T-cell (primary cell): ENCODE measurements at places on chromosomes 5 and 9. TPM values are rescaled to one million over a fixed set of nuclear protein-coding genes. Genes with fewer than 3 reads are reported as not detected.

DNA sequence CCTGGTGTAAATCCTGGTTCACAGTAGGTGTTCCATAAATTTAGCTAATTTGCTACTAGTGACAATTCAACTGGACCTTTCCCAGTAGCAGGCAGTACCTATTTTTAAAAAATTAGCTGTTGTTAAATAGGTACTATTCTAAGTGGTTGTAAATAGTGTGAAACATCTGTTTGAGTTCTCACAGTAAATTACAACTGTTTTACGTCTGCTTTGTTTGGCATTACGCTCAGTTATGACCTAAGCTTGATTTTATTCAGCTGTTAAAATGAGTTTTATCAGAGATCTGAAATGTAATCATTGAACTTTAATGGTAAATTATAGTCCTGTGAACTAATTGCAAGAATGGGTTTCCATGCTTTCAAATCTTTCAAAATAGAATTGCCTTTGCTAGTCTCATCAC lies 93.9 kb downstream of the GPBP1 start:
- no peak for DNase-seq

The PCA3 gene
- total RNA-seq, result not detected

DNA sequence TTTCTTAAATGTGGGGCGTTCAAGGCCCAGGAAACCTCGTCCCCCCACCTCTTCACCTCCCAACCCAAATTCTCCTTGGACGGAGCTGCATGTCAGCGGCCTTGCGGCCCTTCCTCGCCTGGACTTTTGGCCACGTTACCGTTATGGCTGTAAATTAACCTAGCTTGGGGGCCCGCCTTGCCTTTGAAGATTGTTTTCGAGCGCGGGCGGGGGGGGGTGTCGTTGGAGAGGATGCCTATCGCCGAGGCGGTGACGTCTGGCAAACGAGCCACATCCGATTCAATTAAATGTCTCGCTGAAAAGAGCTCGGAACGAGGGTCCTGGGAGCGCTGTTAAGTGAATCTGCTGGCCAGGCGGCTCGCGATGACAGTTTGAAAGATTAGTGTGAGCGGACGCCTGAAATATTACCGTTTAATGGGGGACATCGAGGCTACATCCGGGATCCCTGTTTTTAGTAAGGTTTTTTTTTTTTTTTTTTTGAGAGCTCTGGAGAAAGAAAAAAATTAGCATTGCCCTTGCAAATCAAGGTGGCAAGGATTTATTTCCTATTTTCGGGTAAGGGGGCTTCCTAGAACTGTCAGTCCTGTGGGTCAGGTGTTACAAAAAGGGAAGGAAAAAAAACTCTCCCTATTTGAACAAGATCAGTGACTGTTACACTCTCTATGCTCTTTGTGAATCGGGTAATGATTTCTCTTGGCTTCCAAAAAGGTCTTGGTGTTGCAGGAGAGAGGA lies 2.3 kb upstream of the NKX2-5 start:
- no peak for DNase-seq

GRCh38 chr9:28810388-28811075 lies 1237.3 kb upstream of the C9orf72 start:
- DNase-seq, result no peak
